ENCODE measurements at places on chromosomes 2 and 18.
A peak's percentile ranks its signal among the peaks of the same experiment; 100 is the strongest.

- no peak for DNase-seq
These were observed 78.3 kb downstream of the STPG4 start for GRCh38 chr2:47076586-47077441.

DNA sequence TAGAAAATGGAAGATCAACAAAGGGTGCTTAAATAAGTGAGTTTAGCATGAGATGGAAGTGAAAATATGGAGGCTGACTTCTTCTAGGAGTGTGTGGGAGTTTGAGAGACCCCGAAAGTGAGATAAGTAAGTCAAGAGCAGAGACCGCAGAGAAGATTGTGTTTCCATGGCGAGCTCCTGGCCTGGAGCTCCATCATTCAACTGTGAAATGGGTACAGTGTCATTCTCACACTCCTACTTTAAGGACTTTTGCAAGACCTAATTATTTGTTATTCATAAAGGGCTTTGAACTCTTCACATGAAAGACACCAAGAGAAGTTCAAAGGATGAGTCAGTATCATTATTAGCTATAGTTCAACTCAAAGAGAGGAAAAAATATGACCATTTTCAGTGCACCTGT, 134.2 kb upstream of the PIK3C3 start:
- DNase-seq, result peak; percentile 20

DNA sequence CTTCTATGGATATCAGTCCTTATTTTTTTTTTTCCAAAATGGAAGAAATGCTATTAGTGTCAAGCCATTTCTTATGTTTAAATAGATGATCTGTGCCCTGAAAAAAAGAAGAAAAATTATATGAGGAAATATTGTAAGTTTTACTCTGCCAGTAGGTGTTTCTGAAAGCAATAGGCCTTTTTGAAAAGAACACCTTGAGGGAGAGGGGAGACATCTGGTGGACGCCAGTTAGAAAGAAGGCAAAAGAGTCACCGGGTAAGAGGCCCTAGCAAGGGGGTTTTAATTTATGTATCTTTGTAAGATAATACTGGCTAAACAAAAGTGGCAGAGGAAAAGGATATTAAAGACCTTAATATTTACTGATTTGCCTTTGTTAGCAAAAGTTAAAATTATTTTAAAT, 56.1 kb downstream of the DYNAP start:
- DNase-seq, result peak; percentile 5

DNA sequence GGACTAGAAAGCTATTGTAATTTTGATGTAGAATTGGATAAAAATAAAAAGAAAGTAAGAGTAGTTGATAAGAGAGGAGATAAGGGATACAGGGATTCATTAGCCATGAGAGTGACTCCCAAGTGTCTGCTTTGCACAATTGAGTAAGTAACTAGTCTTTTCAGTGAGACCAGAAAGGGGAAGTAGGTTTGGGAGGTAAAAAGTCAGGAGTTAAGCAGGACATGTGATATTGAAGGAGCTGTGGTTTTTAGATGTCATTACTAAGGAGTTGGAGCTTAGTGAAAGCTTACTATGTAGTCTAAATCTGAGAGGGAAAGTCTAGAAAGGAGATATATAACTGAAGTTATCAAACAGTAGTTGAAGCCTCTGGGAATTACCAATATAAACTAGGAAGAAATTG, 93.4 kb downstream of the SLC5A7 start:
- DNase-seq, result no peak

GRCh38 chr2:237629739-237630138, 2.4 kb downstream of the LRRFIP1 start:
- no peak for DNase-seq

GRCh38 chr2:73911548-73912208, 15.0 kb upstream of the DGUOK start:
- DNase-seq, result no peak

- DNase-seq, result no peak
These were observed 42.4 kb downstream of the ITGB1BP1 start for GRCh38 chr2:9380702-9381628.

GRCh38 chr2:3441465-3441864, 62.0 kb downstream of the TRAPPC12 start:
- DNase-seq, result no peak

- DNase-seq, result no peak
These were observed at the start of gene ESPNL for GRCh38 chr2:238100049-238100820. ESPNL (plus strand) TSS chr2:238100340; CDS start chr2:238100420, 80 bp downstream.

GRCh38 chr2:16973586-16974286, 308.1 kb upstream of the CYRIA start:
- no peak for DNase-seq

- no peak for DNase-seq
These were observed 145.2 kb upstream of the COPS8 start for GRCh38 chr2:236940497-236940896.

- no peak for DNase-seq
These were observed 26.0 kb downstream of the PLEK start for GRCh38 chr2:68391099-68391498.

DNA sequence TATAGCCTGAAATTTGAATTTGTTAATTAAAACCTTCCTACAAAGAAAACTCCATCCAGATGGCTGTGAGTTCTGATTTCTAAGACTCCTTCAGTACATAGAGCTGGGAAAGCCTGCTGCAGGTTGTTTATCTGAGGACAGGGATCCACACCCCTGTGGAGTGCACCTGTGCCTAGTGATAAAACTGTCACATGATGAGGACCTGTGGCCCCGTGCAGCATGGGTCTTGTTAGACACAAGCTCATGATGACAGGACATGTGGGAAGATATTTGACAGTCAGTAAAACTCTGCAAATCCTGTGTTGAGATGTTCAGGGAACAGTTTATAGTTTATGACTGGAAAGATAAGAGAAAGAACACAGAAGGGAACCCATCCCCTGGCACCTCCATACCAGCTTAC, 133.2 kb upstream of the TMEM18 start:
- DNase-seq, result no peak

GRCh38 chr2:40488927-40489677, 37.2 kb upstream of the SLC8A1 start:
- DNase-seq, result no peak

All from GM13977 (cell line).